Activated naive CD4-positive, alpha-beta T cell treated with anti-CD3 and anti-CD28 coated beads, Interleukin-2, amount 50 U/mL, for 16 hours (primary cell): ENCODE measurements at places on chromosomes 6 and 20.

DNA sequence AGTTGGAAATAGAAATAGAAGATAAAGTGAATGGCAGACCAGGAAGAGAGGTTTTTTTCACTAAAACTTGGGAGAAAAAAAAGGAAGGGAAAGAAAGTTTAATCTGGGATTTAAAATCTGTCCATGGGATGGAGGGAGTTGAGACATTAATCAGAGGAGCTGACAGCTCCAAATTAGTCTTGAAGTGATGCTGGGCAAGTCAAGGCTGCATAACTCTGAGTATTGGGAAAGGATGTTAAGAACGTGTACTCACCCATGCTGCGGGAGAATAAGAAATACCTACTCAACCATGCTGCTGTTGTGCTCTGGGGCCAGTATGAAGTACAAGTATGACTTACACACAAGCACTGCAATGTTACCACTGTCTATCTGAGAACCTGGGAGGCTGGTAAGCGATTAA, 47.5 kb downstream of the SNRNP48 start:
- DNase-seq: no peak

DNA sequence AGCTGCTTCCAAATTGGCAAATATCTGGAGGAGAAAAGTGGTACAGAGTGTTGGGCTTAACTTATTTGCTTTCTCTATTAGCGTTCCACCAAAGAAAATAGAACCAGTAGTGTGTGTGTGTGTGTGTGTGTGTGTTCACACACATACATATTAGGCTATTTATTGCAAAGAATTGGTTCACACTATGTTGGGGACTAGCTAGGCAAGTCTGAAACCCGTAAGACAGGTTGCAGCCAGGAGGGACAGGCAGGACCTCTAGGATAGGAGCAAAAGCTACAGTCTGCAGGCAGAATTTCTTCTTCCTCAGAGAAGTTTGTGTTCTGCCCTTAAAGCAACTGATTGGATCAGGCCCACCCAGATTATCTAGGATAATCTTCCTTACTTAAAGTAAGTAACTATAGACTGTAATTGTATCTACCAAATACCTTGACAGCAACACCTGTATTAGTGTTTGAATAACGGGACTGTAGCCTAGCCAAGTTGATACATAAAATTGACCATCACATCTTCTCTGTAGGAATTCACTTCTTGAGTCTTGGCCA, 12.8 kb downstream of the KCTD20 start:
- no peak for DNase-seq

- peak; percentile 16 for DNase-seq
Measured at GRCh38 chr20:2093159-2093781, 8.4 kb upstream of the STK35 start.

- DNase-seq: no peak
Measured at GRCh38 chr6:4388675-4389074, 253.3 kb upstream of the ECI2 start.

DNA sequence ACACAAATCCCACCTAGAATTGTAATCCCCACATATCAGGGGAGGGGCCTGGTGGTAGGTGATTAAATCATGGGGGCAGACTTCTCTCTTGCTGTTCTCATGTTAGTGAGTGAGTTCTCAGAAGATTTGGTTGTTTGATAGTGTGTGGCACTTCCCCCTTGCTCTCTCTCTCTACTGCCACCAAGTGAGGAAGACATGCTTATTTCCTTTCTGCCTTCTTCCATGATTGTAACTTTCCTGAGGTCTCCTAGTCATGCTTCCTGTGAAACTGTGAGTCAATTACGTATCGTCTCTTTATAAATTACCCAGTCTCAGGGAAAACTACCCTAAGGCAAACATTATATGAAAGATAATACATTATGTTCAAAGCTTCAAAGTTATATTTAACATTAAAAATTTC, 1297.5 kb upstream of the CITED2 start:
- DNase-seq: no peak

DNA sequence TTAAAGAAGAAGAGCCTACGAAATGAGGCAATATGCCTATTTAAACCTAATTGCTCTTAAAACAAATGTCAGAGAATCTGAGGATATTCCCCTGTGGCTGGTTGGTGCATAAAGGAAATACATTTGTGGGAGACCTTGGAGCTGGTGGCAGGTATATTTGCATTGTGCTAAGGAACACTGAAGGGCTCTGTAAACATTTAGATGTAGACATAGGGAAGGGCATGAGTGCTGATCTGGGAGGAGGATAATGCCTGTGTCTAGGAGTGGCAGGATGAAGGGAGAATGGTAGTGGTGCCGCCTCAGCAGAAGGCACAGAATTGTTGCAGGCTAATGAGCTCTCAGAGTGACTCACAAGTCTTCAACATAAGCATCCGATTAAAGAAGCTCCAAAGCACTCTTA, 85.8 kb downstream of the CD164 start:
- DNase-seq: no peak

DNA sequence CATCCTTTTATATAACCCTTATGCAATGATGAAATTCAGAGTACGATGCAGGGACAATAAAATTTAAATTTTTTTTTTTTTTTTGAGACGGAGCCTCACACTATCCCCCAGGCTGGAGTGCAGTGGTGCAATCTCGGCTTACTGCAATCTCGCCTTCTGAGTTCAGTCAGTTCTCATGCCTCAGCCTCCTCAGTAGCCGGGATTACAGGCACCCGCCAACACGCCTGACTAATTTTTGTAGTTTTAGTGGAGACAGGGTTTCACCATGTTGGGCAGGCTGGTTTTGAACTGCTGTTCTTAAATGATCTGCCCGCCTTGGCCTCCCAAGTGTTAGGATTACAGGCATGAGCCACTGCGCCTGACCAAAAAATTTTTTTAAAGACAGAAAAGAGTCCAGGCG, 15.2 kb downstream of the MTO1 start:
- DNase-seq: no peak

GRCh38 chr20:25623225-25623735, 534 bp downstream of the NANP start:
- peak; percentile 24 for DNase-seq

DNA sequence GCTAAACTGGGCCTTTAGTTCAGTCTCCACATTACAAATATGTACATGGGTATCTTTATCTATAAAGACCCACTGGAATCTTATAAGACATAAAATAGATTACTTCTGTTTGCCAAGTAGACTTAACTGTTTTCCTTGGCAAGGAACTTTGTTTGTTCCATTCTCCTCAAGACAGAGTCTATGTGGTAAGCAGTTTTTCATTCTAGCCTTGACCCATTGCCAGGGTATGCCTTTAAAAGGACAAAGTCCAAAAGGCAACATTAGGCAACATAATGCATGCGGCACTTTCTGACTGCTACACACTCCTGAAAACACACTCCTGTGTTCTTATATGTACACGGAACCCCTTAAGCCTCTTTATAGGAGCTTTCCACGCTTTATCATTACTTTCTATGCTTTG, 20.4 kb downstream of the VNN1 start:
- no peak for DNase-seq

- DNase-seq: peak; percentile 79
Measured at GRCh38 chr20:354298-354977, 7.5 kb downstream of the NRSN2 start.

DNA sequence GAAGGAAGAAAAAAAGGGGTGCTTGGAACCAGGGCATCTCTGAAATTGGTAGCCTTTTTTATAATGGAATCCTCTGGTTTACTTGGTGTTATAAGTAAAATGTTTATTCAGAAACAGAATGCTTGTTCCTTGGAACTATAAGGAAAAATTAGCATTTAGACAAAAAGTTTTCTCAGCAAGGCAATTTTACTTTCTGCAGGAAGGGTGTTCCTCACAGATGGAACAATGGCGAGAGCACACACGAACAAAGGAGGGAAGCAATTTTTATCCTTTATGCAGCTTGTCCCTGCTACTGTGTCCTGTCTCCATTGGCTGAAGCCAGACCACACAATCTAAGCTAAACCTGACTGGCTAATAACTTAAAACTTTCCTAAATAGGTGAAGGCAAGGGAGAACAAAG, 22.7 kb upstream of the FANCE start:
- no peak for DNase-seq

- no peak for DNase-seq
Measured at GRCh38 chr20:39935901-39936300, 753.1 kb downstream of the MAFB start.

GRCh38 chr20:58675146-58675584, 17.4 kb upstream of the NPEPL1 start:
- DNase-seq: no peak

DNA sequence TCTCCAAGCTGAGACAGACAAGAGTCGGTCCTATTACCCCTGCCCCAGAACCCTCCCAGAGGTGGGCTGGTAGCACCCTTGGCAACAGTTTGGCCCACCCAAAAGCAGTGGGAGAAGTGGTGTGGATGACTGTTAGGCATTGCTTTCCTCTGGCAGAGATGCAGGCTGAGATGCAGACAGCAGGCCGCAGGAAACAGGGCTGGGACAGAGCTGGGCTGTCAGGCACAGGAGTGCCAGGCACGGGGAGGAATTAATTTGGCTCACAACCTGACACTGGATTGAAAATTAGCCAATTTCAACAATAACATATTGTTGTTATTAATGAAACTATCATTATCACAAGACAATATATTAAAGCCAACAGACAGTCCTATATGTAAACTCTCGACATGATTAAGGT, 15.7 kb upstream of the SIRT5 start:
- no peak for DNase-seq

- DNase-seq: no peak
Measured at GRCh38 chr20:36144336-36144735, 10.2 kb upstream of the EPB41L1 start.

GRCh38 chr20:48070991-48071652, 285.8 kb upstream of the SULF2 start:
- no peak for DNase-seq

GRCh38 chr6:110101885-110102284, 77.6 kb downstream of the WASF1 start:
- DNase-seq: no peak

DNA sequence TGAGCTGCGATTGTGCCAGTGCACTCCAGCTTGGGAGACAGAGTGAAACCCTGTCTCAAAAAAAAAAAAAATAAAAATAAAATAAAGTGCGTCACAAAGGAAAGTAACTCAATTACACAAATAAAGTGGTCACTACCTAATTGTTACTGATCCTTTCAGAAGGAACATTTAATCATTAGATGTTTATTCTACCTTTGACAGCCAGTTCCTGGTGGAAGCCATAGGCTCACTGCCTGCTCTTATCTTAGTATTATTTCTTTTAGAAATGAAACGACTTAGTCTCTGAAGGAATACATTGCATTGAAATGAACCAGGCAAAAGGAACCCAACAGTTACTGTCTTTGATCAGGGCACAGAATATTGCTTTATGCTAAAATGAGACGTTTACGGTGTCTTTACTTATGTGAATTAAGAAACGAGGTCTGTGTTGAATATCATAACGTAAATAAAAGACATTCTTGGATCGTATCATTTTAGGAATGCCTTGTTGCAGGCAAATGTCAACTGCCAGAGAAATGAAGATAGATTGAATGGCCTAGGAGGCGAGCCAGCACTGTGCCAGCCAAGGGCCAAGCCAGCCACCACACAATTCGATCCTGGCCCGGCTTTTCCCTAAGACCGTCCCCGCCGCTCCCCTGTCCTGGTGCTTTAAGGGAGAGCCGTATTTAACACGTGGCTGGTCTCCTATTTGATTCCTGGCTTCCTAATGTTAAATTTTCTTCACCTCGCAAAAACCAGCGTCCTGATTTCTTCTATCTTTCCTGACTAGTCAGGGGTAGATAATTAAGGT, 136.7 kb upstream of the GMDS start:
- DNase-seq: no peak

GRCh38 chr6:117156741-117157140, 108.6 kb upstream of the VGLL2 start:
- DNase-seq: no peak

DNA sequence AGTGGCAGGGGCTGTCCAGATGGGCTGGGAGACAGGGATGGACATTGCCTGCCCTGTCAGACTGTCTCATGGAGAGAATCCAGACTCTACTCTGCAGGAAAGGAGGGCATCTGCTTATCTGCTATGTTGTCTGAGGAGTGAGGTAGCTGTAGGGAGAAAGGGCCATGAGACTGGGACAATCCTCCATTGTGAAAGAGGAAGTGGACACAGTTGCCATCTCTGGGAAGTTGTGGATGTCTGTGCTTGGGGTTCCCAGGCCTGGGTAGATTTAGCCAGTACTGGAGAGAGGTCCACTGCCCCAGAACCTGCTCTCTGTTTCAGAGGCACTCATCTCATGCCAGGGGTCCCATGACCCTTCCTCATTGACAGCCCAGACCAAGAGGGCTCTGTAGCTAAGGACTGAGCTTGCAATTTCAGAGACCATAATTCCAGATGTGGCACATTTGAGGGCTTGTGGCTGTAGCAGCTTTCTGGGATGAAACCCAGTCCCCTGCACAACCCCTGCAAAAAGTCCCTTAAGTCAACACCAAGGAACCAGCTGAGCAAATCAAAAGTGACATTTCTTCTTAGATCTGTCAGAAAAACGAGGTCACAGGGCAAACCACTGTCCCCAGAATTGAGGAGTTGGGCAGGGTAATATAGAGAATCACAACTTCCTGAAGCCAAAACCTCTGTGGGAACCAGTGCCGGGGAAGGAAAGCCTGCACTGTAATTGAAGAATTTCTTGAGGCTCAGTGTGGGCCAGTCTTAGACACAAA, 4.1 kb upstream of the SIRPG start:
- no peak for DNase-seq

GRCh38 chr6:119148098-119148824, 69.8 kb upstream of the FAM184A start:
- DNase-seq: no peak
